SK-N-MC (cell line): ENCODE measurements at places on chromosomes 4 and X.

DNA sequence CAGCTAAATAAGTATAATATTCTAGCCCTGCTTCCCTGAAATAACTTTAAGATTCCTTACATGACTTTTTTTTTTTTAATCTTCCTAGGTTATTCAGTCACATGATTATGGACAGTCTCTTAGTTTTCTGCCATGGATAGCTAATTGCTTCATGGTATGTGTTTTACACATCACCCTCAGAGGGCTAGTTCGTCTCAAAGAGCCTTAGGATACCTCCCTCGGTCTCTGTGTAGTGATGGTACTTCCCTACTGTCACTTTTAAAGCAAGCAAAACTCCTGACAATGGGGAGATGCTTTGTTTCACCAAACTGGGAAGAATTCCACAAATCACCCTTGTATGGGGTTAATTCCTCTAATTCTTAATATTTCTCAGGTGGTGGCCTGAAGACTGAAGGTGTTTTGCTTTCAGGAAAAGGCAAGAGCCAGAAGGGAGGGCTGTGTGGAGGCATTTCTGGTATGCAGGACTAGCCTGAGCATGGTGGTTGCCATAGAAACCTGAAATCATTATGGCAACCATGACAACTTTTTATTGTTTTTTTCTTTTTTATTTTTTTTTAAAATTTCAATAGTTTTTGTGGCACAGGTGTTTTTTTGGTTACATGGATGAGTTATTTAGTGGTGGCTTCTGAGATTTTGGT, 70.4 kb downstream of the BEX3 start:
- no peak for DNase-seq

DNA sequence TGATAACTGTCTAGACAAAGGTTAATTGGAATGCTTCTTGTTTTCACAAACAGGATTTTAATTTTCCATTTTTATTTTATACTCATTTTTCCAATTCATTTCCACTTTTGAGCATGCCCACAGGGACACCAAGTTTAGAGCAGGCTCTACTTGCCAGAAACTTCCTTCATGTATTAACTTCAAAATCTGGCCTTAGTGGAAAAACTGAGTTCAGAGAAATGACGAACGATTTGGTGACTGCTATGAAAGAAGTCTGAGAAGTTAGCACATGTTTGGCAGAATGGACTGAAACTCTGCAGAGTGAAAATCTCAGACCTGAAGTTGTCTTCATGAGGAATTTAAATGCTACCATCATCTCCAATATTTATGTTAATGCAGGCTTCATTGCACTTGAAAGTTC, 214.1 kb downstream of the THOC2 start:
- DNase-seq: no peak

DNA sequence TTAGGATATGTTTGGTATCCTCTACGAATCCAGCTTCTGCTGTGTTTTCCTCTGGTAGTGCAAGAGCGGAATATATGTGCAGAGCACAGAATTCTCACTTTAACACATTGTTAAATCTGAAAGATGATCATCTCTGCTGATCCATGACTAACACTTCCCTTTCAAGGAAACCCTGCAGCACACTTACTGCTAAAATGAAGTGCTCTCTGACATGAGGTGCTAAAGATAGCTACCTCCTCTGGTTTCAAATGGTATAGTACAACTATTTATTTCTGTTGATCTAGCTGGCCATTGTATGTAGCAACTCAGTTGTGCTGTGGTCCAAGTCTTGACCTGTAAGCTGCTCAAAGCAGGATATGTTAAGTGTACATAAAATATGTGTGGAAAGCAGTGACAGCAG, 162.4 kb upstream of the FMR1 start:
- DNase-seq: no peak

- DNase-seq: no peak
Measured at GRCh38 chr4:182554736-182555135, 311.5 kb downstream of the TENM3 start.

DNA sequence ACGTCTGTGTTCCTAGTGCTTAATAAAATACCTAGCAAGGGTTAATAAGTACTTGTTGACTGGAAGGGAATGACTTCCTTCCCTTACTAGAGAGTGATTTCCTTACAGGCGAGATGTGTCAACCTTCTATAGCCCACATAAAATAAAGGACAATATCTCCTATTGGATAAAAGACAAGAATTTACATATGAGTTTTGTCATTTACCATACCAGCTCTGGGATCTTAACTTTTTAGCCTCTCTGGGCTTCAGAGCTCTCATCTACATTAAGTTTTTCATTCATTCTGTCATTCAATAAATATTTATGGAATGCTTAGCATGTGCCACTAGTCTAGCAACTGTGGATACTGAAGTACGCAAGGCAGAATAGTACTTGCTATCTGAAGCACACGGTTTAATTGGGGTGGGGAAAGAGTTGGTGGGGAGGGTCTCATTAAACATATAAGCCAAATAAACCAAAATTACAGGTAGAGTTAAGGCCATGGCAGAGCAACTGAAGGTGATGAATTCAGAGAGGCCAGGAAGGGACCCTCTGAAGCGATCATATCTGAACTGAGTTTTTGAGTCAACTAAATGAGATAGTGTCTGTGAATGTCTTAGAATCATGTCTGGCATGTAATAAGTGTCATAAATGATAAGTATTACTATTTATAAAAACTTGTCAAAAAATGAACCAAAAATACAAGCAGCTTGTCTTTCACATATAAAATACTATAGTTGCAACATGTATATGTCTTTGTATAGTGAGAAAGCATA, 91.6 kb upstream of the BMP2K start:
- no peak for DNase-seq
